ENCODE measurements at places on chromosomes 1 and 21.

- no peak for DNase-seq
Measured at GRCh38 chr1:197808880-197809279, 33.6 kb upstream of the DENND1B start.

- no peak for DNase-seq
Measured at GRCh38 chr1:31336687-31337467, 36.0 kb downstream of the FABP3 start.

- no peak for DNase-seq
Measured at GRCh38 chr1:1817221-1817620, 39.0 kb upstream of the NADK start.

- peak; percentile 19 for DNase-seq
Measured at GRCh38 chr1:88892357-88892877, 1.1 kb upstream of the GTF2B start.

DNA sequence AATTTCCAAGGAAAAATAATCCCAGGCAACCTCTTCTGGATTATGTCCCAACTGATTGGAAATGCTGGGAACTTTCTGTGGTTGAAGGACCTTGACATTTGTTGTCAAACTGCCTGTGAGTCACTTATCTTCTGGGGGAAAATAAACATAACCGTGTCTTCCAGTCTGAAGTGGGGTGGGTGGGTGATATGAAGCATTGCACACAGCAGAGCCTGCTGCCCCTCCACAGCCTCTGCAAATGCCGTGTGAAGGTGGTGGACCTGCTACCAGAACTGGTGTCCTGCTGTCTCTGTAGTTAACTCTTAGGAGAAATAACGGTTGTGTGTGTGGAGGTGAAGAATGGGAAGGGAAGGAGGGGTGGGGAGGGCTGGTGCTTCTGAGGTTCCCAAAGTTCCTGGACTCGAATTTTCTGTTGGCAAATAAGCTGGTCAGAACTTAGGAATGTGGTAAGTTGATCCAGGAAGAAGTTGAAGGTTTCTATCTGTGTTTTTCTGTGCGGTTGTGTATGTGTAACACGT is 23.2 kb downstream of the GALNT2 start:
- DNase-seq, result no peak

- DNase-seq, result no peak
Measured at GRCh38 chr21:44087426-44088400, 19.5 kb upstream of the PWP2 start.

- DNase-seq, result no peak
Measured at GRCh38 chr1:117638141-117638540, 32.3 kb downstream of the TENT5C start.

DNA sequence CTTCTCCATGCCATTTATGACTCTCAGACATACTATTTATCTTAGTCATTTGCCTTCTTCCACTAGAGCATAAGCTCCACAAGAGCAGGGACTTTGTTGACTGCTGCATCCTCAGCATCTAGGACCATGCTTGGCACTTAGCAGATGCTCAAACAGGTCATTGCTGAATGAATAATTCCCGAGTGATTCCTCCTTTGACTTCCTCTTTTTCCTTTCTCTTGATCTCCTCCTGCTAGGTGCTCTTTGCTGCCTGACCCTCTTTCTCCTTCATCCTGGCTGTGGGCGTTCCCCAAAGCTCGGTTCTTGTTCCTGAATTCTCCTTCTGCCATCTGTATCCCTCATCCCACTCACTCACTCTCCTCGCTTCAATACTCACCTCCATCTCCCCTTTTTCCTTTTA is 23.5 kb downstream of the SYT6 start:
- DNase-seq, result no peak

- DNase-seq, result no peak
Measured at GRCh38 chr1:186923486-186923885, 94.7 kb downstream of the PLA2G4A start.

- DNase-seq, result no peak
Measured at GRCh38 chr1:99465176-99465900, 180.6 kb upstream of the PALMD start.

- DNase-seq, result no peak
Measured at GRCh38 chr1:149923626-149924025, 4.0 kb downstream of the SF3B4 start.

DNA sequence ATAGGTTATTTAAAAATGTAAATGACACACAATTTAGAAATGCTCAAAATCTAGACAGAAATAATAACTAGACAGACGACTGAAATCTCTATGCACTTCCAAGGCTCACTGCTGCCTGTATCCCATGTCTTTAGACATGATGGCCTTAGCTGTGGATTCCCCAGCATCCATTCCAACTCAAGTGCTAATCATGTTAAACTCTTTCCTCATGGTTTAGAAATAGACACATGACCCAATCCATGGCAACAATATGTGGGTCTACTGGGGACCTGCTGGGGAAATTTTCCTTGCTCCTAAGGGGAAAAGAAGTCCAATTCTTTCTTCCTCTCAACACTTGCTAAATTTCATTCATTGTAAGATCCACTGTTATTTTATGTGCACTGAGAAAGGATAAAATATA is 188.5 kb downstream of the SLC45A1 start:
- no peak for DNase-seq

DNA sequence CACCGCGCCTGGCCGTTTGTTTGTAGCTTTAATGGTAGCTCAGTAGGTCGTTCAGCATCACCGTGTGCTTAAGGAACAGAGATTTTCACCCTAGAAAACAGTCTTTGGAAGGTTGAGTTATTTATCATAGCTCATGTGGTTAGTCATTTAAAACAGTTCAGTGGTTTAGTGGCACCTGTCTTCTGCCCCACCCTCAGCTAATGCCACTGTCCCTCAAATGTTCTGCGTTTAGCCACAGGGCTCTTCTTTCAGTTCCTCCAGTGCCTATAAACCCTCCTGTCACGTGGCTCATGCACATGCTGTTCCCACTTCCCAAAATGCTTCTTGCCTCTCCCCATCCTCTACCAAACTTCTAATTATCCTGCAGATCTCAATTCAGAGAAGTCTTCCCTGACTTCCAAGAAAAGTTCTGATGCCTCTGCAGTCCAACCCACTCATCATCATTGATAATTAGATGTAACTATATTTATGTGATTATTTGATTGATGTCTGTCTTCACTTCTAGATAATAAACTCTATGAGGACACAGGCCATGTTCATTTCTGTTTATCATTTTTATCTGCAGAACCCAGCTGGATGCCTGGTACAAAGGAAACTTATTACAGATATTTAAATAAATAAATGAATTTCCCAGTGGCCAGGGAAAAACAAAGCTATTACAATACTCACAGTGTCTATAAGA is 14.4 kb upstream of the DIPK1A start:
- DNase-seq, result peak; percentile 51

GRCh38 chr1:224435999-224436398 is 1.4 kb upstream of the WDR26 start:
- no peak for DNase-seq

DNA sequence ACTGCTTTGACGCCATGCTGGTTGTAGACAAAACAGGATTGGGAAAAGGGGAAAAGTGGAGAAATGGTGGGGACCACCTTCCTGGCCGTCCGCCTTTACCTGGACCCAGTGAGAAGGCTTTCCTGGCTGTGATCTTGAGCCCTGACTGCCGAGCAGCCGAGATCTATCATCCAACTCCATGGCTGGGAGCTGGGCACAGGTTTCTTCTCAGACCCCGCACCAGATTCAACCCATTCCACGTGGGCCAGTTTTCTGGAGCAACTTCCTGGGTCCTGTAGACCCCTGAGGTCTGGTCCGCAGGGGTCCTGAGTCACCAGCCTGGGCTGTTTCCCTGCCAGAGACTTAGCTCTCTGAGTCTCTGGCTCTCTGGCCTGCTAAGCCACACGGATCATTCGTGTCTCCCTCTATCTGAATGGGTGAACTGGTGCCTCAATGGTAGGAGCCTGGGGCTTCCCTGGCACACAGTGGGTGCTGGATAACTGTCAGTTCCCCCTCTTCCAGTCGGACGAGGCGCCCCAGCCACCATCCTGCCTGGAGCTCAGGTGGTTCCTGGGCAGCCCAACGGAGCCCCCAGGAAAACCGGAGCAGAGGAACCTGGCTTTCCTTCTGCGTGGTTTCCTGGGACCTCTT is 4.5 kb upstream of the NPHP4 start:
- no peak for DNase-seq

GRCh38 chr1:2529784-2530512 is at the start of gene HES5:
TSS of gene HES5 (minus strand) at chr1:2530263. CDS start at chr1:2530164, 99 bp downstream.
- DNase-seq, result no peak

DNA sequence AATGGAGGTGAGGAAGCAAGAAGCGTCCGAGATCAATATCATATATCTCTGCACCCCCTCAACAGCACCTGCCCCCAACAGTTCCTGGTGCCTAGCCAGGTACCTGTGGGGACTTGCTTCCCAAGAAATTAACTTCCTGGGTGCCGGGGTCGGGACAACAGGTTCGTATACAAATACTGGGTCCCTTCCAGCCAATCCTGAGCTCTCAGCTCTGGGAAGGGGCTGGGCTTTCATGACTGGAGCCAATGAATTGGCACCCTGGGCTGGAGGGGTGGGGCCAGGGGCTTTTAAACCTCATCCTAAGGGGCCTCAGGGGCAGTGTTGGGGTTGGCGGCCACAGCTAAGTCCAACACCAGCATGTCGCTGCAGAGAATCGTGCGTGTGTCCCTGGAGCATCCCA is at the start of gene PADI3:
TSS of gene PADI3 (plus strand) at position 318 of the 400 bp plus-strand sequence. CDS start at position 358, 40 bp downstream.
- DNase-seq, result no peak

DNA sequence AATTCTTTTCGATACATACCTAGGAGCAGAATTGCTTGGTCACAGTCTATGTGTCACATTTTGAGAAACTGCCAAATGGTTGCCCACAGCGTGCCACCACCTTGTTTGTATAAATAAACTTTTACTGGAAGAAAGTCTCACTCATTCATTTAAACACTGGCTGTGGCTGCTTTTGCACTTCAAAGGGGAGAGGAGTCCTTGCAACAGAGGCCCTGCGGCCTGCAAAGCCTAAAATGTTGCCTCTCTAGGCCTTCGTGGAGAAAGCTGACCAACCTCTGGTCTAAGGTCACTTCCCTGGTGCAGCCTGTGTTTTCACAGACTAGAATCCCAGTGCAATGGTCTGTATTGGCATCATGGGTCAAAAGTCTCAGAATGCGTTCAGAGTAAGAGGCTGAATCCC is 8.3 kb downstream of the RIPK4 start:
- DNase-seq, result no peak

DNA sequence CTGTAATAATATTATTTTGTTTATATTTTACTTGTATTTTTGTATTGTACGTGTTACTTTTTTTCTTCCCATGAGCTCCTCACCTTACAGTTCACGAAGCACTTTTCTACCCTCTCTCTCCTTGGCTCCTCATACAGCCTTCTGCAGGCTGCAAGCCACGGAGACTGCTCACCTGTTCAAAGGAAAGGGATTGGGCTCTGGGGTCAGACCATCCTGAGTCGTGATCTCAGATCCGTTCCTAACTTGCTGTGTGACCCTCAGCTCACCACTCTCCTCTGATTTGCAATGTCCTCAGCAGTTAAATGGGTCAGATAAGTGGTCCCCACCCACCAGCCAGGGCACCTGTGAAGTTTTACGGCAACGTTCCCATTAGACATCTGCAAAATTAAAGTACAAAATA is 54.1 kb downstream of the VWA5B1 start:
- DNase-seq, result no peak

GRCh38 chr1:210230149-210230695 is 2.4 kb upstream of the SERTAD4 start:
- DNase-seq, result no peak

DNA sequence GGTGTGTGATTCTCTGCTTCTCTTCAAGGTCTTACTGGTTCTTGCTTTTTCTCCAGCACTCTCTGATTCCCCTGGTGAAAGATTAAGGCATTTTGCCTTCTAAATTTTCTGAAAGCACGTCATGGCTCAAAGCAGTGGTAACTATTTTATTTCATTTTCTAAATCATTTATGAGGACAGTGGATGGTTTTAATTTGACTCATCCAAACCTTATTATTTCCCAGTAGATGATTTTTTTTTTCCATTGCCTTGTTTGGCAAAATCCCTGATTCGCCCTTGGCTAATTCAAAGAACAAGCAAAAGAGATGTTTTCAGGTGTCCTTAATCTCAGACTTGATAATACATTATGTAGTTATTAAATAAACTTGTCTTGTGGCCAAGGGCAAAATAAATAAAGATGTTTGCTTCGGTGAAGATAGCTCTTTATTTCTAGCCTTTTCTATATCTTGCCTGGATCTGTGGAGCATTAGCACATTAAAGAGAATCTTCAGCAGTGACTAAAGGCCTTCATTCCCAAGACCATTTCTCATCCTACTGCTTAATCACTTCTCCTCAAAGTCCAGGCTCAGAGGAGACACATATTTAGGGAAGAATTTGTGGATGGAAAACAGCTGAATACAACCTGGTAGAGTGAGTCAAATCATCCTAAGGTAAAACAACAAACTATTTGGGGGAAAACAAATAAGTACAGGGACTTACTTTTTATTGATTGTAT is 359.8 kb downstream of the DUSP10 start:
- no peak for DNase-seq

DNA sequence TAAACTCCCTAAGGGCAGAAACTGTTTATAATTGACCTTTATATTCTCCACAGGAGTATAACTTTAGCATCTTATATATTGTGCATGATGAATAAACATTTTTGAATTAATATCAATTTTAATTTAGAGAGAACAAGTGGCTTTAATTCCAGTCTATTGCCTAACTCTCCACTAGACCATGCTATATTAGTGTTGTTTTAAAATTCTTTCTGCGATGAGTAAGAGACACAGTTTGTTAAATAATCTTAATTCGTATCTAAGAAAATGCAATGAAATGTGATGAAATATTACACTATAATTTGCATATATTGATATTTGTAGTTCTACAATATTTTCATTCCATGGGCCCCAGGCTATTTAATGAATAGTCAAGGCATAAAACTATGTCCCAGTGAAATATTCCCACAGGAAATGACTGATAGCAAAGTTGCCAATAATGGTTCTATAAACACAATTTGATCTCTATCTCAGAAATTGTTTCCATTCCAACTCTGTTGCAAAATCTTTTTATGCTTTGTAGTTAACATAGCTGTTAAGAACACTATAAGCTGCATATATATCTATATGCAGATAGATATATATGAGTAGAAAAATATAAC is 2.9 kb upstream of the SYDE2 start:
- no peak for DNase-seq

- DNase-seq, result peak; percentile 42
Measured at GRCh38 chr1:174021591-174022079, 522 bp downstream of the RC3H1 start.

GRCh38 chr1:44643721-44644334 is 30.5 kb downstream of the TMEM53 start:
- no peak for DNase-seq

DNA sequence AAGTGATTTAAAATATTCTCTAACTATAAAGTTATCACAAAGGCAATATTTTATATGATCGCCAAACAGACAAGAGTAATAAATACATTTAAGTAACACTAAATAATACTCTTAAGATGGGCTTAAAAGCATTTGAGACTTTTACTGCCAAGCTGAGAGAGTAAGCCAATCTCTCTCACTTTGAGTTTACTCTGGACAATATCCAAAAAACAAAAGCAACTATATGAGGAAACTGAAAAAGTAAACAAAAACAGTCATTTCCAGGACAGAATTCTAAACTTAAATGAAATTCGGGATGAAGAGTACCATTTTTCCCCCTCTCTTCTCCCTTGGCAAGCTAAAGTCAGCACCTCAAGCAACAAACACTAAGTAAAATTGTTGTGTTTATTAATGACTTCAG is 173.2 kb downstream of the COP1 start:
- no peak for DNase-seq
